ELR (cell line): ENCODE measurements at places on chromosomes 11 and 22.

- peak; percentile 52 for DNase-seq
Measured at GRCh38 chr22:36384766-36385481, 2.8 kb downstream of the MYH9 start.

DNA sequence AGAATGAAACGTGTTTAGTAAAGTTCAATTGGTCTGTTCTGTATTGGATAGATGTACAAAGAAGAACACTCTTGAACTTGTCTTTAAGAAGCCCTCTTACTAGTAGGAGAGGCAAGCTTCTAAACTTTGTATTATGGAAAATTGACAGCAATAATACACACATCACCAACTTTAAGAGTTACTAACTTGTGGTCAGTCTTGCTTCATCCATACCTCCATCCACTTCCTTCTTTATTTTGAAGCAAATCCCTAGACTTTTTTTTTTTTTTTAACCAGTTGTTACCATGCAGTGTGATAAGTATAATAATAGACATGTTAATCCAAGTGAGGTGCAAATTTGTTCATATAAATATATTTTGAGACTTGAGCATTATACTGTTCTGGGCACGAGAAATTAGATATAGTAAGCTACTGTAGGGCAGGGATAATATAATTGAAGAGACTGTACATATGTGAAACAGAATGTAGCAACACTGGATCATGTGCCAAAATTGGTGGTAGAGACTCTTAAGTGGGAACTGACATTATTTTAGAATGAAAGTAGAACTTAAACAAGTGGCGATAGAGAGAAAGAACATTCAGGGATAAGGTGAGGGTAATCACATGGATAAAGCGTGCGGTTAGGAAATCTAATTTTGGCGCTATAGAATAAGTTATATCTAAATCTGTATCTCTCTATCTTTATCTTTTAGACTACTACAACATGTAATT lies 6.5 kb downstream of the FAR1 start:
- no peak for DNase-seq

DNA sequence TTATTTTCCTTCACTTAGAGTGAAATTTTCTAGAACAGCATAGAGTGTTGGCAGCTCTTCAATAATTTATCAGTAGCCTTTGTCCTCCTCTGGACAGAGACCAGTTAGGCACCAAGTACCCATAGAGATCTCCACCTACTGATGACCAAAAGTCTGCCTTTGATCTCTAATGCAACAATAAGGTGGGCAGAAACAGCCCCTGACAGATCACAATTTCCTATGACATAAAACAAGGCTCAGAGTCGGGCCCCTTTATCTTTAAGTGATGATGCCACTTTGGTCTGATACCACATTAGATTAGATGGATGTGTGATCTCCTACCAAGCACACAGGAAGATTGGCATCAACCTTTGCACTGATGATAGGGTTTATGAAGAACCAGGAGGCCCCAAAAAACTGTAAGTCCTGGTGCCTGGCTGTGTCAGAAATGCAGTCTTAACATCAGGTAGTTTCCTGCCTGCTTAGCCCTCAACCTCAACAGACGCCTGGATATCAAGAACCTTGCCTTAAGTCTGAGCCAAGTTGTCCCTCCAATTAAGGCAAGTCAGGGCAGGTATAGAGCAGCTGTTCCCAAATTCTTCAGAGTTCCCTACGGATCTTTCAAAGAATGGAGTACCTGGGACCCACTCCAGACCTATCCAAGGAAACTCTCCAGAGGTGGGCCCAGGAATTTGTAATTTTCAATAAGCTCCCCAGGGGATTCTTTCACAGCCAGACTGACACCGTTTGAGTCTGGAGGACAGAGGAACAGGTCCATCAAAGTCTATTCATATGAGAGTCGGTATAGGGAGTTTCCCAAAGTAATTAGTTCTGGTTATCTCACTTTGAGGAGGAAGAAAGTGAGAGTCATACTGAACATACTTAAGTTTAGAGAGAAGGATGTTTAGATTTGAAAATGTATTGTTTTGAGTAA lies 30.6 kb upstream of the TMPRSS4 start:
- DNase-seq: no peak

GRCh38 chr11:3222003-3222855 lies 3.6 kb upstream of the MRGPRG start:
- no peak for DNase-seq

GRCh38 chr11:100618914-100619313 lies 68.2 kb upstream of the ARHGAP42 start:
- no peak for DNase-seq
